ENCODE measurements at places on chromosomes 2 and 18.

DNA sequence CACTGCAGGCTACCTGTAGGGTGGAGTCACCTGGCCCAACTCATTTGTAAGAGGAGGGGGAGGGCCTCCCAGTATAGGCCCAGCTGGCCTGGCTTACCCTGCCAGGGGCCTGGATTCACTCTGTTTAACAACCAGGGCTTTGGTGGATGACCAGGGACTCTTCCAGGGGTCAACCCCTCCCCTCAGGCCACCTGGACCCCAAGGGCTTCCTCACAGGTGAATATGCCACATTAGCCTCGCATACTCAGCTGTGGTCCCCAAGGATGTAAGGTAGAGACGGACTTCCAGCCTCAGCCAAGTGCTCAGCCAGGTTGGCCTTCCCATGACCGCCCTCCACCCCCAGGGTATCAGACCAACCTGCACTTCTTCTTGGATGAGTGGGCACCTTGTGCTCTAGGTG is 8.8 kb upstream of the SH3RF3 start:
- no peak for DNase-seq

DNA sequence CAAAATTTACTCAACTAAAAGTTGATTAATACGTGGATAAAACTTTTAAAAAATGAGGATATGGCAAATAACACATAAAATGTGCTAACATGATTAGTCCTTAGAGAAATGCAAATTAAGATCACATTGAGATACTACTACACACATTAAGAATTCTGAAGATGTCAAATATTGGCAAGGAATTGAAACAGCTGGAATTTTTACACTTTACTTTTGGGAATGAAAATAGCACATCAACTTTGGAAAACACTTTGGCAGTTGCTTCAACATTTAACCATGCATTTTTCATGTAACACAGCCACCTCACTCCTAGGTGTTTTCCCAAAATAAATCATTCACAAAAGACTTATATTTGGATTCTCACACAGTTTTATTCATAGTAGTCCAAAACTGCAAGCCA is 687.9 kb upstream of the SETBP1 start:
- DNase-seq = no peak

DNA sequence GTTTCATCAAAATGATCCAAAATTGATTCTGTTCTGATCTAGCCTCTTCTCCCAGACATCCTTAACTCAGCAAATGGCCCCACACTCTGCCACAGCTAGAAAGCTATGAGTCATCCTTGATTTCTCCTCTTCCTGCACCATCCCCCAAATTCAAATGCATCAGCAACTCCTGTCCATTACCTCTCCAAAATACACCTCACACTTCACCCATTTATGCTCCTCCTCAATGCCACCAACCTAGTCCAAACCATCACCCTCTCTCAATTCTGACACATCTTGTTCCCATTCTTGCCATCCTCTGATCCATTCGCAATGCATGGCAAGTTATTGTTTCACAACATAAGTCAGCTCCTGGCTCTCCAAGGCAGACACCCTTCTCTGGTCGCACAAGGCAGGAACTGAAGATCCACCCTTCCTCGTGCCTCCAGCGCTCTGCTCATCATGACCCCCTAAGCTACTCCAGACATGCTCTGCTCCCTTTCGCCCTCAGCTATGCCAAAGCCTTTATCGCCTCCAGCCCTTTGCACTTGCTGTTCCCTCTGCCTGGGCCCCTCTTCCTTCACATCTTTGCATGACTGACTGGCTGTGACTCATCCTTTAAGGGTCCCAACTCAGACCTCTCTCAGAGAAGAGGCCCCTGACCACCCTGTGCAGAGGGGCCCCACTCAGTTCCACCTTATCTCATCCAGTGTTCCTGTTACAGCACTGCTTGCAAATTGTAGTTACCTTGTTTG is 83.6 kb downstream of the MREG start:
- no peak for DNase-seq

DNA sequence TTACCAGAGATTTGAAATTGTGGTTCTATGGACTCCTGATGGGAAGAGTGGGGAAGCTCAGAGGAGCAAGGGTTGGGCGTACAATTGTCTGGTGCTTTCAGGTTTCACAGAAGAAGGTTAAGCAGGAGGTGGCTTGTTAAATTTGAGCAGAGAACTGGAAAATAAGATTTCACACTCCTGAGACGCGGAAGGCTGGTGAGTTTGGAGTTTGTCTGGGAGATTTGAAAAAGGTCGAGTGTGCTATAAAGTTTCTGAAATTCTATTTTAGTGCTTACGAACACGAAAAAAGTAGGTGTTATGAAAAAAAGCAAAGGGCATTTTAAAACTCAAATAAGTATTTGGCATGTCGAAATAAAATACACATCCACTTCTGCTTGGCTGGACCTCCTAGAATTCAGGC is 170.1 kb downstream of the MEIS1 start:
- no peak for DNase-seq

DNA sequence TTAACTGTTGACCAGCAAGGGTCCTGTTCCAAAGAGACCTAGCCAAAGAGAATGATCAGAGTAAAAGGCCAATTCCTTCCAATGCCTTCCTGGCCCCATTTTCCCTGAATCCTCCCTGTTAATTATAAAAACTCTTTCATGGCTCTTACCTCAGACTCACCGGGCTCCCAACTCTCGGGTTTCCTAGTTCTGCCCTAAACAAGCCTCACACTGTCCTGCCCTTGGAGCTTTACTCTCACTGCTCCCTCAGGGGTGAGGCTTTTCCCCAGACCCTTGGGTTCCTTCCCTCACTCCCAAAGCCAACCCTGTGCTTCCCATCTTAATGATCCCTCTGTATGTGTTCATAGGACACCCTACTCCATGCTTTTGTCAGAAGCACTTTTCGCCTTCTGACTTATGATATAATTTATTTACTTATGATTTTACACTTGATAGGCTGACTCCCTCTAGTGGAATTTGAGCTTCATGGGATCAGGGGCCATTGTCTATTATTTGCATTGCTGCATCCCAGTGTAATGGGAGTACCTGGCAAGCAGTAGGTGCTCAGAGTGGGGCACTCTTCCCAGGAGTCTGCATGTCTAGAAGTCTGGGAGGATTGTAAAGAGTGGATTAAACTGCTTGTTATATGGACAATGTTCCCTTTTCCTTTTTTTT is 29.9 kb upstream of the ZNG1B start:
- no peak for DNase-seq

GRCh38 chr2:238654479-238655197 is 193.2 kb upstream of the TWIST2 start:
- DNase-seq = no peak

DNA sequence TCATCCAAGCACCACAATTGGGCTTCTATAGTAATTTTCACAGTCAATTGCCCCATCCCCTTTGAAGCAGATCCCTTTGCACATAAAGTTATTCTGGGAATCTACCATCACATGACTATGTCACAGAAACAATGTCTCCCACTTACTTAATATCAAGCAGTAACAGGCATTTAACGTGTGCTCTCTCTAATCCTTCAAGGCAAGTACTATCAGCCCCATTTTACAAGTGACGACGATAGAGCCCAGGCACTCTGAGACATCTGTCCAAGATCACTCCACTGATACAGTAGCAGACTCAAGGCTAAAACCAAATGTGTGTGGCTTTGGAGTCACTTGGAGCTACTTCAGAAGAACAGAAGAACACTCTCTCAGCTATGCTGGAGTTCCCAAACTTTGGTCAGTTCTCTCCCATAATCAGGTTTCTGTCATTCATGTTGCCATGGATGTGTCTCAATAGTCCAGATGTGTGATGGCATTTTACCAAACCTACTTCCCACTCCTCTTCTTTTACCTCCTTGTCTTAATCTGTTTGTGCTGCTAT is 39.7 kb downstream of the PID1 start:
- DNase-seq = no peak

- DNase-seq = no peak
Measured at GRCh38 chr2:154032220-154032619, 160.5 kb downstream of the GALNT13 start.

GRCh38 chr18:79695269-79695668 is 15.7 kb downstream of the CTDP1 start:
- no peak for DNase-seq

GRCh38 chr2:106575955-106576354 is 88.8 kb downstream of the CD8B2 start:
- DNase-seq = no peak

- DNase-seq = no peak
Measured at GRCh38 chr2:190504912-190505311, 29.6 kb downstream of the NEMP2 start.

DNA sequence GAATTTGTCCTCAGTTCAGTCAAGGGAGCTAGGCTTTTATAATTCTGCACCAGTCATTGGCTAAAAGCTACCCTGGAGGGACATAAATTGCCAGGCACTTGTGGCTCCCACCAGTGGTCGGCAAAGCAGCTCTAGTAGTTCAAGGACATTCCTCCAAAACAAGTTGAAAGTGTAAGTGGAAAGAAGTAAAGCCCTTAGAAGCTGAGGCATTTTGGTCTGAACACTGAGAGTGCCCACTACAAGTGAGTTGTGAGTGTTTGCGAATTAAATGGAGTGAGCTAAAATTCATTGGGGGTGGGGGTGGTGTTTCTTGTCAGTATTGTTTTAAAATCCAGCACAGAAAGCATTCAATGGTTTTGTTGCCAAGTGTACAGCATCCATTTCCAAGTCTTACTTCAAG is 879.9 kb upstream of the CDH2 start:
- DNase-seq = no peak

DNA sequence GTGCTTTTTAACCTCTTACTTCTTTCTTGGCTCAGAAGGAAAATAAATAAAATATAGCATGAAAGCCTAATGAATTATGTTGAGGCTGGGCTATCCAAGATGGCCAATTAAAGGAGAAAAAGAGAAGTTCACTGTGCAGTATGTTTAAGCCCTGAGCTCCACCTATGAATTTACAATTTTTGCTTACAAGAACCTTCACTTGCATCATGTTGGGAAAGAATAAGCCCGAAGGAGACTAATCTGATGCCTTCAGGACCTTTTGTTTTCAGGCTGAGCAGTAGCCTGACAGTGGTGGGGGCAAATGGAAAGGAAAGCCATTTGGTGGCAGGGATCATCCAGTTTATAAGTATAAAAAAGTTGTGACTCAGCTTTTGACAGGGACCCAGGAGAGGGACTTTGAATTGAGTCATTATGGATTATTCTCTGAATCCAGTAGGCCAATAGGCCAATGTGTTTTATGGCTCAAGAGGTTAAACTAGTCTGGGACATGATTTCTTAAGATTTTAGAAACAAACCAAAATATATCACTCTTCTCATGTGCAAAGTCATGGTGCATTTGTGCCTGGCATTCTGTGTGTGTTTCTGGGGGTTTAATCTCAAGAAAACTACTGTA is 56.9 kb downstream of the E2F6 start:
- no peak for DNase-seq

GRCh38 chr2:109180786-109181185 is 51.8 kb downstream of the SH3RF3 start:
- DNase-seq = no peak

DNA sequence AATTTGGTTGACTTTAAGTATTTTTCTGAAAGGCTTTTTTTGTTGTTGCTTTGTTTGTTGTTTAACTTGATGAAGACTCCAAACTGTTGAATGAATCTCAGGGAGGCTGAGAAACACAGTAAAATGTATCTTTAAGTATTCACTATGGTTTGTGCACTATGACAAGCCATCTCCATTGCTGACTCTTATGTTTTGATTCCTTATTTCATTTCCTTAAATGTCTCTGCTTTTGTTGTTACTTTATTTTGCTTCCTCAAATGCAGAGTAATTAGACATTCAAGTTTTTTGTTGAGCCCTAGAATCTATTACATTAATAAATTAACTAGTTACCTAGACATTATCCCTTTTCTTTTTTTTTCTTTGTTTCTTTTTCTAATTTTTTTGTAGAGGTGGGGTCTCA is 46.3 kb upstream of the SLC39A10 start:
- no peak for DNase-seq

- peak; percentile 53 for DNase-seq
Measured at GRCh38 chr2:60553495-60554073, at the start of gene BCL11A. Gene BCL11A, minus strand, starts transcription at chr2:60553654. Its CDS starts 384 bp downstream, at chr2:60553270.

DNA sequence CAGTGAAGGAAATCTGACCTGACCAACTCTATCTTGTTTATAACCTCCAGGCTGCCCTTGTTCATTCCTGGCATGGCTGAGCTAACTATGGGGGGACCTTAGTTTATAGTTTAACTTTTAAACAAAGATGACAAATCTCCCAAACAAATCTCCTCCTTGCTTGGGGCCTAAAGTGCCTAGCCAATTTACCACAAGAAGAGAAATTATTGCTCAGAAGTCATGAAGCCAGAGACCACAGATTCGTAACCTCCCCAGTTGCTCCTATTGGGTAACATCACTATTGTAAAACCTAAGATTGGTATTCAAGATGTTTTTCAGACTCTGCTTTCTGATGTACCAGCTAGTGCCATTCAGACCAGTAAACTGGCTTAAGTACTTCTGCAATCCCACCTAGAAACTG is 649.4 kb upstream of the SLC8A1 start:
- DNase-seq = no peak

DNA sequence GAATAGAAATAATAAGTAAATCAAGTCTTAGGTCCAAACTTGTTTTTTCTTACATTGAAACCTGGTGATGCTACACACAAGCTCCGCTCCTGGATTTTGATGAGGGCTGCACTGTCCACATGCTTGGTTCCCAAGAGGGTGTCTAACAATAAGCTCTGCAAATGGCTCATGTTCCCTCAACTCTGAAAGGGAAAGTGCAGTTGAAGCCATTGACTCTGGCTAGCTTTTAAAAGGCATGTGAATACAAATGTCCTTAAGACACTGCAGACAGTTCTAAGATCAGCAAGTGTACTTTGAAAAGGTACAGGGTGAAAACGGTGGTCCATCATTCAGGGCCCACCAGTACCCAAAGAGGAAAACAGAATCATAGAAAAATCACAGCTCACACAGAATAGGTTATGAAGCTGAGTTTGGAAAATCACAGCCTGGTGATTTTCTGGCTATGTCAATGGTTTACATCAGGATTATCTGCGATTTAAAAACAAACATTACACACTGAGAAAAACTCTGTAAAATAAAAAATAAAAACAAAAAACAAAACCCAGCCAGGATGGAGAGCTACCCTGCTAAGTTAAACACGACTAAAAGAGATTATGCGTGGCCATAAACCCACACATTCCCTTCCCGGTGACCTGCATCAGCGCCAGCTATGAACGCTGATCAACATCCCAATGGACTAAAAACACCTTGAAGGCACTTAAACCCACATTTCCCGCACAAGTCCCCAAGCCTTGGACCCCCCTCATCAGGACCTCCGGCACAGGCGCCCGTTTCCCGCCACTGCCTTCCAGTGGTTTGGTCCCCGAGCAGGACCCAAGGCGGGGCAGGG is 554 bp downstream of the PFN4 start:
- DNase-seq = no peak

DNA sequence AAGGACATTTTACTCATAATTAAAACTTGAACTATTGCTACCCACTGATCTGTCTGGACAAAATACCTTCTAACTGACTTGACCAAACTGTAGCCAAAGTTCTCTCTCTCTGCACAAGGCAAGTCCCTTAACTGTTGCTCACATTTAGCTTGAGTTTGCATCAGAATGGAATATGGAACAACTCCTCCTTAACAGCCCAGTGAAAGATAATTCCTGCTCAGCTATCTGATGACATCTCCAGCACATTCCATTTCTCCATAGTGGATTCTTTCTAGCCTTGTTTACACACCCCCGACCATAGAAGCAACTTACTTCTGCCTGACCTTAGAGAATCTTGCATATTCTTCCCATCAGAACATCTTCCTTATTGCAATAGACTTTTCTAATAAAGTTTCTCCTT is 317.2 kb upstream of the CDH2 start:
- no peak for DNase-seq

All from bone marrow (tissue), 2 donors.